ENCODE measurements at places on chromosomes 7 and 10.

DNA sequence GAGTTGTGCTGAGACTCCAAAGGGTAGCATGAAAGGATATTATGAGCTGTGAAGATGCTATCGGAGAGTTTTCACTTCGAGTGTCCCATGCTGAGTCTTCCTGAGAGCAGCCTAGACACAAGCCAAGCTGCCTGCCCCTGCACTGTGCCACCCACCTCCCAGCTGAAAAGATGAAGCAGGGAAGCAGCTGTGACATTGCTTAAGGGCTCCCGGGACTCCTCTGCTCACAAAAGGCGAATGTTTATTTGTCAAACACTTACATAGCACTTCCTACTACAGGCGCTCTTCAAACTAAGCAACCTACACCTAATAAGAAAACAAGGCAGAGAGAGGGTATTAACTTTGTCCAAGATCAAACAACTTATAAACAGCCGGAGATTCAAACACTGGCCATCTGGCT, 95.6 kb downstream of the OSBPL3 start:
- DNase-seq: no peak

- no peak for DNase-seq
Observed at GRCh38 chr10:75672842-75673241, 241.4 kb downstream of the LRMDA start.

GRCh38 chr7:33503014-33503413, 373.6 kb downstream of the BBS9 start:
- DNase-seq: no peak

DNA sequence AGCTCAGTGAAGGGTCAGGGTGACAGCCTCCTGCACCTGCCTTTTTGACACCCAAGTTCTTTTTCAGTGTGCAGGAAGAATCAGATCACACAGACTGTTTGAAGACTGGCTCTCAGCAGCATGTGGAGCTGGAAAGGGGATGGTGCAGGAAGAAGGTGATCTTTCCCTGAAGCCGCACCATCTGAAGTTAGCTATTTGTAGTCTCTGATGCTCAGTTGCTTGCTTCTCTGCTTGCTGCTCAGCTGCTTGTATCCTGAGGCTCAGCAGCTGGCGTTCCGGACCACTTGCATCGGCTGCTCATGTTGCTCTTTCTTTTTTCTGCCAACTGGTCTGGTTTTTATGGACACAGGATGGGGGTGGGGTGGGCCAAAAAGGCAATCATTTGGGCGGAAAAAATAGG, 15.8 kb upstream of the DNMBP start:
- DNase-seq: no peak

DNA sequence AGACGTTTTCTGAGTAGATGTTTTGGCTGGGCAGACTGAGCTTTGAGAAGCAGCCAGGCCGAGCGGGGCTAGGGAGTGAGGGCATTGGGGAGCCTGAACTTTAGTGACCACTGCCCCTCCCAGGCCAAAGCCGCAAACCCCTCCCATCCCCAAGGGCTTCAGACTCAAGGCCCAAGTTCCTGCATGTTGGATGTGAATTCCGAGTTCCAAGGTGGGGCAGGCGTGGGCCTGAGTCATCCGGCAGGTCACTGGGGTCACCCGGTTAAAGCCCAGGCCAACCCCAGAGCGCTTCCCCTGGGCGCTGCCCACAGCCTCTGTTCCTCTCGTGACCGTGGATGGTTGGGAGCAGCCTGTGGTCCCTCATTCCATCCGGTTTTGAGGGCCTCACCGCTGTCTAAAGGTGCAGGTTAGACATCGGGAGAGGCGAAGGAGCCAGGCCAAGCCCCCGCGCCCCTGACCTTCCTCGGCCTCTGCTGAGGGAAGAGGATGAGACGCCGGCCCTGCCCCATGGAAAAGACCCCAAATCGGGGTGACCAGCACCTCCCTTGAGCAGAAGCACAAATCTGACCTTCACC, 6.9 kb upstream of the PDGFA start:
- no peak for DNase-seq

GRCh38 chr10:12628964-12629766, 279.8 kb downstream of the CAMK1D start:
- DNase-seq: no peak

DNA sequence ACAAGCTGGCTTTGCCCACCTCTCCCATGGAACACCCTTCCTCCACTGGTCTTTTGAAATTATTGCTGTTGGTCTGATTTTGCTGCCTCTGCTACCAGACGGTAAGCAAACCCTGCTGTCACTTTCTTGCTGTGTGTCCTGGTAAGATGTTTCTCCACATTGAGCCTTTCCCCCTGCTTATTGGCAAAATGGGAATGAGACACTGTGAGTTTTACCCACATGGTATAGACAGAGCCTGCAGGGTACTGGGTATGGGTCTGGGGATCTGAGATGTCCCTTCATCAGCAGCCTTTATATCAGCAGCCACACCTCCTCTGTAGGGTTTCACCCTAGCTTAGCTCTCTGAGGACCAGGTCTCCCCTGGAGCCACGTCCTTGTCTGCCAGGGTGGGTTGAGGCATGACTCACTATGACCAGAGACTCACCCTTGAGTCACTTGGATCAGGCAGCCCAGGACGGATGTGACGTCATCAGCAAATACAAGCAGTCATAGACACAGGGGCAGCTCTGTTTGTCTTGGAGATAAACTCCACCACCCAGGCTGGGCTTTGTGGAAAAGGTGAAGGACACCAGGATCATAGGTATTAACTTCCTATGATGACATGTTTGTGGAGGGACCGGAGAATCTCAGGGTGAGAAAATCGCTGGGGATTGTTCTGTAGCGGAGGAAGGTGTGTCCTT, 17.9 kb upstream of the BAIAP2L1 start:
- no peak for DNase-seq

DNA sequence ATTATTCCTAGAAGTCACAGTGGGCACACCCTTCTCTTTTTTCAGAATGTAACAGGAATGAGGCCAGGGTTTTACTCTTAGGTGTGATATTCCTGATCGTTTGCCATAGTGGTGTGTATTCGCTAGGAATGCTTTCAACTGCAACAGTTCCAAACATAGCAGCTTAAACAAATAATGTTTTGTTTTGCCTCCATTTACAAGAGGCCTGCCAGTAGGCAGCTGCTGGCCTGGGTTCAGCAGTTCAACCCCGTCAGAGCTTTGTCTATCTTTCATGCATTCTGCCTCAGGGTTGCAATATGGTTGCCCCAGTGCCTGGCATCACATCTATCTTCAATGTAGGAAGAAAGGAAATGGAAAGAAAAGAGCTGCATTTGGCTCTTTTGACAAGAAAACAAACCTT, 21.7 kb upstream of the RET start:
- DNase-seq: no peak

- no peak for DNase-seq
Observed at GRCh38 chr7:106346167-106346677, 61.4 kb upstream of the NAMPT start.

- DNase-seq: no peak
Observed at GRCh38 chr7:94054130-94054529, 50.0 kb upstream of the BET1 start.

DNA sequence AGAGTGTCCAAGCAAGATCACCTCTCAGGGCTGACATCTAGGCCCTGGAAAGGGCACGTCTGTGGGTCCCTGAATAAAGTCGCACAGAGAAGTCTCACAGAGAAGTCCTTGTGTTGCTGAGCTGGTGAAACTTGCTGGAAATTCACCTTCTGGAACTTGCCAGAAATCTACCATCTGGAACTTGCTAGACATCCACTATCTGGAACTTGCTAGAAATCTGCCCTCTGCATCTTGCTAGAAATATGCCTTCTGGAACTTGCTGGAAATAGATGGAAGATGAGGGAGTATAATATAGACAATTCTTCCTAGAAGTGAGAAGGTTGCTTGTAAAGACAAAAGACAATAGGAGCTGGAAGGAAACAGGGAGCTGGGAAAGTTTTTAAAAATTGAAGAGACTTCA, 5.4 kb upstream of the TAX1BP1 start:
- no peak for DNase-seq

GRCh38 chr7:55438757-55439525, 73.8 kb downstream of the LANCL2 start:
- no peak for DNase-seq
